ENCODE measurements at places on chromosomes 3 and 15. TPM values are rescaled to one million over a fixed set of nuclear protein-coding genes. Genes with fewer than 3 reads are reported as not detected.

GRCh38 chr3:32288819-32289218 is 50.3 kb downstream of the CMTM8 start:
- no peak overlapping the region for H3K27ac ChIP-seq
- H3K4me3 ChIP-seq: no peak overlapping the region
- H3K36me3 ChIP-seq: no peaks in the 10 kb centered on the region
- peaks cover 3% of the 10 kb centered on the region for H3K4me1 ChIP-seq
- DNase-seq: no peak

DNA sequence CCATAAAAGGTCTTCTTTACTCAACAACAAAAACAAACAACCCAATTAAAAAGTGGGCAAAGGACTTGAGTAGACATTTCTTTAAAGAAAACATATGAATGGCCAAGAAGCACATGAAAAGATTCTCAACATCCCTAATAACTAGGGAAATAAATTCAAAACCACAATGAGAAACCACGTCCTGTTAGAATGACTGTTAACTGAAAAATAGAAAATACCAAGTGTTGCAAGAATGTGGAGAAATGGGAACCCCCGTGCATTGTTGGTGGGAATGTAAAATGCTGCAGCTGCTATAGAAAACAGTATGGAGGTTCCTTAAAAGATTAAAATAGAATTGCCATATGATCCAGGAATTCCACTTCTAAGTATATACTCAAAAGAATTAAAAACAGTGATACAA is 34.8 kb downstream of the NMNAT3 start:
- H3K36me3 ChIP-seq: no peaks in the 10 kb centered on the region
- no peak for DNase-seq
- H3K4me1 ChIP-seq: no peaks in the 10 kb centered on the region
- no peak overlapping the region for H3K4me3 ChIP-seq
- no peak overlapping the region for H3K27ac ChIP-seq

MPI gene
- total RNA-seq: 39.9 TPM

DNA sequence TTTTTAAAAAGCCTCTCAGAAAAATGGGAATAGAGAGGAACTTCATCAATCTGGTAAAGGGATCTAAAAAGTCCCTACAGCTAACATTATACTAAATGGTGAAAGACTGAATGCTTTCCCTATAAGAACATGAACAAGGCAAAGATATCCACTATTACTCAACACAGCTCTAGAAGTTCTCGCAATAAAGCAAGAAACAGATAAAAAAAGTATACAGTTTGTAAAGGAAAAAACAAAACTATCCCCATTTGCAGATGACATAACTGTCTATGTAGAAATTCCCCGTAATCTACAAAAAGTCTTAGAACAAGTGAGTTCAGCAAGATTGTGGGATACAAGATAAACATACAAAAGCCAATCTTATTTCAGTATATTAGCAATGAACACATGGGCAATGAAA is 15.4 kb downstream of the EDC3 start:
- no peak overlapping the region for H3K4me3 ChIP-seq
- H3K27me3 ChIP-seq: no peaks in the 10 kb centered on the region
- H3K36me3 ChIP-seq: no peaks in the 10 kb centered on the region
- H3K27ac ChIP-seq: no peak overlapping the region
- no peaks in the 10 kb centered on the region for H3K4me1 ChIP-seq
- DNase-seq: no peak

DNA sequence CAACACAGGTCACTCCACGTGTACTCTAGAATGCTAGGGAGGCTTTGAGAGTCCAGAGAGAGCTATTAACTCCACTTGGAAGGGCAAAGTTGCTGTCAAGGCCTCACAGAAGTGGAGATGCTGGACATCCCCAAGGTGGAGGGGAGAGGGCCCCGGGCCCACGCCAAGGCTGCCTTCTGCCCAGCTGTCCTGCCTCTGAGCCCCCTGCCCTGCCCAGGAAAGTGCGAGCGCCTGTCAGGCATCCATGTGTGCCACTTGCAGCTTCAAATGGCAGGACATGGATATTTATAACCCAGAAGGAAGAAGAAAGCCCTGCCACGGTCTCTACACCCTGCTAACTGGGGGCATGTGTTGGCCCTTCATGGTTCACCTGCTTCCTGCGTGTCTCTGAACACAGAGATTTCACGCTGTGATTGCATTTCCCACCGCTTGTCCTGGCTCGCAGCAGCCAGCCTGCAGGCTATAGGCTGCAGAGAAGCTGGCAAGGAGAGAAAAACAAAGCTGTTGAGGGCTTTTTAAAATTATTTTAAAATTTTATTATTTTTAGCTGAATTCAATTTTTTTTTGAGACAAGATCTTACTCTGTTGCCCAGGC is 17.0 kb downstream of the ANKDD1A start:
- no peak for DNase-seq
- no peaks in the 10 kb centered on the region for H3K4me1 ChIP-seq
- H3K27ac ChIP-seq: no peak overlapping the region

PLSCR2 gene
- total RNA-seq: not detected

- H3K36me3 ChIP-seq: no peaks in the 10 kb centered on the region
- H3K4me3 ChIP-seq: no peak overlapping the region
- H3K4me1 ChIP-seq: no peaks in the 10 kb centered on the region
- H3K27ac ChIP-seq: no peak overlapping the region
- no peaks in the 10 kb centered on the region for H3K27me3 ChIP-seq
- DNase-seq: no peak
These were observed 39.1 kb downstream of the CFAP91 start for GRCh38 chr3:119741657-119742590.

GRCh38 chr3:158792709-158793108 is 9.1 kb upstream of the MFSD1 start:
- no peak overlapping the region for H3K27ac ChIP-seq
- H3K4me3 ChIP-seq: no peak overlapping the region
- H3K4me1 ChIP-seq: peaks cover 6% of the 10 kb centered on the region
- DNase-seq: no peak

RETNLB gene
- not detected for total RNA-seq

GRCh38 chr3:15403495-15403894 is 23.8 kb downstream of the METTL6 start:
- H3K36me3 ChIP-seq: no peaks in the 10 kb centered on the region
- no peak for DNase-seq
- H3K27me3 ChIP-seq: no peaks in the 10 kb centered on the region
- H3K4me1 ChIP-seq: no peaks in the 10 kb centered on the region
- no peak overlapping the region for H3K4me3 ChIP-seq

DNA sequence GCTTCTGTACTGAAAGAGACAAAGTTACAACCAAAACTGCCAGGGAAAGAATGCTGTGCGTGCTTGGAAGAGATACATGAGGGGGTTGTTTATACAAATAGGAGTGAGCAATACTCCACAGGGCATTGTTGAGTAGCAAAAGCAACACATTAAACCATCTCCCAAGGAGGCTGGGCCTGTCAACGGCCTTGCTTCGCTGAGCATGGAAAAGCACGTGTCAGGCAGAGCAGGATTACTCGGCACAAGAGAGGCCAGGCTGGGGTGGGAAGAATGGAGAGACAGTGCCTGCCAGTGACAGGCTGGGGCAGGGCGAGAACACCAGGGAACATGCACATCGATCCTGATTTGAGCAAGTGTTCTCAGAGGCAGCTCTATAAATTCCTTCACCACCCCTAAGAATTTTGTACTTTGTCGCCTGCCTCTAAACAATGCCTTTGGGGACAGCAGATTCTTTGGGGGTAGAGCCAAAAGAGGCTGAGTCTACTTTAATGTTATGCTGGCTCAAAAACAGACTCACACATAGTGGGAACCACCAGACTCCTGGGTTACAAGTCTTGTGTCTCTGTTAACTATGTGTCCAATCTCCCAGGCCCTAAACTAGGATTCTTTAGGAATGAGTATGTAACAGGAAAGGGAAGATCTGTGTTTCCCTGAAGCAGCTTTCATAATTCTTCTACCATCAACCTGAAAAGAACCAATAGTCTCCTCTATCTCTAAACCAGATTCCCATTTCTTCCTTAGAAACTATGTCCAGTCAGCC is 67.2 kb downstream of the LIPC start:
- no peak overlapping the region for H3K4me3 ChIP-seq
- no peaks in the 10 kb centered on the region for H3K27me3 ChIP-seq
- no peak for DNase-seq
- no peaks in the 10 kb centered on the region for H3K36me3 ChIP-seq

PRRT3 gene
- total RNA-seq: 2.6 TPM

GRCh38 chr3:24128199-24129005 is 183.3 kb downstream of the NR1D2 start:
- H3K27ac ChIP-seq: peak overlapping the region; percentile 66
- no peak for DNase-seq
- peaks cover 38% of the 10 kb centered on the region for H3K36me3 ChIP-seq
- H3K27me3 ChIP-seq: no peaks in the 10 kb centered on the region
- H3K4me3 ChIP-seq: no peak overlapping the region
- H3K4me1 ChIP-seq: peaks cover 9% of the 10 kb centered on the region

ADAMTS7 gene
- total RNA-seq: 2.6 TPM

DNA sequence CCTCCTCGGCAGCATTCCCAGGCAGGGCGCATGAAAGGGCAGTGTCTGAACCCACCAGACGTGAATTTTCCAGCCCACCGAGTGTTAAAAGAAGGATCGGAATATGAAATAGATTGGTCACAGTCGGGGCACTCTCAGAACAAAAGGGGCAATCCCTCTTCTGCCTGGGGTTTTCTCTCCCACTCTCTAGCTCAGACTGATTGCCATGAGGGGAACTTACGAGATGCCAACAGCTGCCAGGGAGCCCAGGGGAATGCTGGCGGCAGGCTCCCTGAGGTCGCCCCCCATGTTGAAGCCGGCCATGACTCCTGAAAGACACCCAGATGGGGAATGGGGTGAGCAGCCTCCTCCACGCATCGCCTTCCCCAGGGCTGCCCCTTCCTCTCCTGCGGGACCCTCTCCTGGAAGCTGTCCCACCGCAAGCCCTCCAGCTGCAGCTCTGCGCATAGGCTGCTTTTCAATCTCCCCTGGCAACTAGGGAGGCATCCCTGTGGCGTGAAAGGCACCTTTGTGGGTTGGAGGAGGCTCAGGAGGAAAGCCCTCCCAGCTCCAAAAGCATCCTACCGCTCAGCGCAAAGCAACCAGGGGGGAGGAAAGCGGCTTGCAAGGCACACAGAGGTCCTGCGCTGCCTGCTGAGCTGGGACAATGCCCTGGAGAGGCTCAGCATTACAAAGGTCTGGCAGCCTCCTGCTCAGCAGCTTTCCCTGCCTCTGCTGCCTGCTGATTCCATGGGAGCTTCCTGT is 64.8 kb upstream of the HEG1 start:
- DNase-seq: no peak
- H3K27ac ChIP-seq: no peak overlapping the region
- peak overlapping the region; percentile 6 for H3K4me3 ChIP-seq

FGD5 gene
- 7.8 TPM for total RNA-seq

- no peak overlapping the region for H3K4me3 ChIP-seq
- H3K27ac ChIP-seq: no peak overlapping the region
- no peaks in the 10 kb centered on the region for H3K36me3 ChIP-seq
- H3K4me1 ChIP-seq: no peaks in the 10 kb centered on the region
These were observed 21.9 kb upstream of the PLSCR2 start for GRCh38 chr3:146491303-146491702.

ALG1L2 gene
- total RNA-seq: not detected

SUCNR1 gene
- total RNA-seq: 0.36 TPM

SPESP1 gene
- 3.2 TPM for total RNA-seq

DNA sequence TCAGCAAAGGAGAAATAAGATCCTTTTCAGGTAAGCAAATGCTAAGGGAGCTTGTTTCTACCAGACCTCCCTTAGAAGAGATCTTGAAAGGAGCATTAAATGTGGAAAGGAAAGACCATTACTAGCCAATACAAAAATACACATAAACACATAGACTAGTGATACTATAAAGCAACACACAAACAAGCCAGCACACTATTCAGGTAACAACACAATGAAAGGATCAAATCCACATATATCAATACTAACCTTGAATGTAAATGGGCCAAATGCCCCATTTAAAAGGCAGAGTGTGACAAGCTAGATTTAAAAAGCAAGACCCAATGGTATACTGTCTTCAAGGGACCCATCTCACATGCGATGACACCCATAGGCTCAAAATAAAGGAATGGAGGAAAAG is 317.6 kb downstream of the TBL1XR1 start:
- H3K27me3 ChIP-seq: no peaks in the 10 kb centered on the region
- no peak overlapping the region for H3K27ac ChIP-seq
- H3K36me3 ChIP-seq: no peaks in the 10 kb centered on the region
- H3K4me1 ChIP-seq: no peaks in the 10 kb centered on the region

PIGX gene
- 24.3 TPM for total RNA-seq

DNA sequence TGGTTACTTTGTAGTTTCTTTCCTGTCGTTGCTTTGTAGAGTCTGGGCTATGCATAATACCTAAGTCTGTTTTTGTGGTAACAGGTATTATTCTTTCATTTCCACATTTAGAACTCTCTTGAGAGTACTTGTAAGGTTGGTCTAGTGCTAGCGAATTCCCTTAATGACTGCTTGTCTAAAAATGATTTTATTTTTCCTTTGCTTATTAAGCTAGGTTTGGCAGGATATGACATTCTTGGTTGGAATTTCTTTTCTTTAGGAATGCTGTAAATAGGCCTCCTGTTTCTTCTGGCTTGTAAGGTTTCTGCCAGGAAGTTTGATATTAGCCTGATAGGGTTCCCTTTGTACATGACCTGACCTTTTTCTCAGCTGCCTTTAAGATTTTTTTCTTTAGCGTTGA is 70.1 kb upstream of the SGO1 start:
- H3K36me3 ChIP-seq: no peaks in the 10 kb centered on the region
- no peaks in the 10 kb centered on the region for H3K4me1 ChIP-seq
- no peak for DNase-seq
- no peak overlapping the region for H3K4me3 ChIP-seq

- DNase-seq: no peak
- no peaks in the 10 kb centered on the region for H3K27me3 ChIP-seq
- H3K27ac ChIP-seq: no peak overlapping the region
- H3K4me3 ChIP-seq: no peak overlapping the region
These were observed 80.7 kb upstream of the SPATA12 start for GRCh38 chr3:56979791-56980190.

DNA sequence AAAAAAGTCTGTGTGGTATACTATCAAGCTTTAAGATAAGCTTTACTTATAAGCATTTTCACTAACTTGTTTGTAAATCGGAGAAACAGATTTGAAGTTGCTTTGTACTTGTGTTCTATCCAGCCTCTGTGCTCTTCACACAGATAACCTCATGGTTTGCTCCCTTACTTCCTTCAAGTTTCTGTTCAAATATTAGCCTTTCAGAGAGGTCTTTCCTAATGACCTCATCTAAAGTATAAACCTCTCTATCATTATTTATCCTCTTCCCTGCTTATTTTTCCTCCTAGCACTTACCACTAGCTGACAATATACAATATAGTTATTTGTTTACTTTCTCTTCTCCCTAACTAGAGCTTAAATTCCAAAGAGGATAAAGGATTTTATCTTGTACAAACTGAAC is 180.0 kb downstream of the CBLB start:
- H3K4me1 ChIP-seq: no peaks in the 10 kb centered on the region
- H3K36me3 ChIP-seq: no peaks in the 10 kb centered on the region
- no peaks in the 10 kb centered on the region for H3K27me3 ChIP-seq
- no peak overlapping the region for H3K4me3 ChIP-seq

GRCh38 chr15:69311319-69311721 is 12.6 kb downstream of the PAQR5 start:
- no peaks in the 10 kb centered on the region for H3K4me1 ChIP-seq
- H3K4me3 ChIP-seq: no peak overlapping the region
- no peaks in the 10 kb centered on the region for H3K27me3 ChIP-seq
- H3K27ac ChIP-seq: no peak overlapping the region

- H3K4me3 ChIP-seq: no peak overlapping the region
- H3K36me3 ChIP-seq: no peaks in the 10 kb centered on the region
- no peak overlapping the region for H3K27ac ChIP-seq
- H3K4me1 ChIP-seq: no peaks in the 10 kb centered on the region
- DNase-seq: no peak
These were observed 519.4 kb downstream of the OCA2 start for GRCh38 chr15:27579738-27580137.

CD96 gene
- under 0.01 TPM for total RNA-seq

GRCh38 chr15:81301385-81301784 is 22.6 kb downstream of the STARD5 start:
- H3K4me1 ChIP-seq: no peaks in the 10 kb centered on the region
- H3K4me3 ChIP-seq: no peak overlapping the region
- H3K27me3 ChIP-seq: no peaks in the 10 kb centered on the region
- no peak overlapping the region for H3K27ac ChIP-seq
- H3K36me3 ChIP-seq: no peaks in the 10 kb centered on the region
